Mesothelial cell of epicardium (in vitro differentiated cells): ENCODE measurements at places on chromosomes 3 and 15. TPM values are rescaled to one million over a fixed set of nuclear protein-coding genes. Genes with fewer than 3 reads are reported as not detected.

GRCh38 chr15:34154725-34155204, 52.9 kb downstream of the PGBD4 start:
- no peaks in the 10 kb centered on the region for H3K4me1 ChIP-seq
- DNase-seq = no peak
- H3K4me3 ChIP-seq = no peak overlapping the region
- H3K27me3 ChIP-seq = no peaks in the 10 kb centered on the region
- peaks cover 76% of the 10 kb centered on the region for H3K36me3 ChIP-seq

SPTBN5 gene
- total RNA-seq = 2.1 to 2.7 TPM (median 2.3 TPM) in 3 replicates

DNA sequence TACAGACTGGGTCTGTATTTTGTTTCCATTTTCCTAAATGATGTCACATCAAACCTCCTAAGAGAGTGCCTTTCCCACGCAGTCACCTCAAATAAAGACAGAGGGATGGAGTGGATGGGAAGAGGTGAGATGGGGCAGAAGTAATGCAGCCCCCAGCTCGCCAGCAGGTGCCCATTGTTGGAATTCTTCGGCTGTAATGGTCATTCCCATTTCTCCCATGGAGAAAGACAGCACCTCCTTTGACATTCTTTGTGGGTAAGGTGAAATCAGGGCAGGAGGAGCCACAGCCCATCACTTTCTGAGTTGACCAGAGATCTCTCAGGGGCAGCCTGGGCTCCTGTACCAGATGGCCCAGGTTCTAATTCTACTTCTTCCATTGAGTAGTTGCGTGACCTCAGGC, 84.4 kb upstream of the NR2F2 start:
- H3K27ac ChIP-seq = no peak overlapping the region
- no peak for DNase-seq
- H3K4me1 ChIP-seq = peaks cover 3% of the 10 kb centered on the region
- H3K36me3 ChIP-seq = peaks cover 39% of the 10 kb centered on the region

VPS13C gene
- total RNA-seq = 42.8 to 44.9 TPM (median 44.7 TPM) in 3 replicates

GRCh38 chr3:112781599-112781998, 65.1 kb downstream of the CD200R1L start:
- no peak overlapping the region for H3K27ac ChIP-seq
- H3K4me3 ChIP-seq = no peak overlapping the region
- peaks cover 36% of the 10 kb centered on the region for H3K4me1 ChIP-seq
- no peaks in the 10 kb centered on the region for H3K36me3 ChIP-seq
- no peak for DNase-seq

DNAJB11 gene
- 52.1 to 55.2 TPM (median 55.2 TPM) in 3 replicates for total RNA-seq

TGM5 gene
- not detected in 3 replicates for total RNA-seq

DNA sequence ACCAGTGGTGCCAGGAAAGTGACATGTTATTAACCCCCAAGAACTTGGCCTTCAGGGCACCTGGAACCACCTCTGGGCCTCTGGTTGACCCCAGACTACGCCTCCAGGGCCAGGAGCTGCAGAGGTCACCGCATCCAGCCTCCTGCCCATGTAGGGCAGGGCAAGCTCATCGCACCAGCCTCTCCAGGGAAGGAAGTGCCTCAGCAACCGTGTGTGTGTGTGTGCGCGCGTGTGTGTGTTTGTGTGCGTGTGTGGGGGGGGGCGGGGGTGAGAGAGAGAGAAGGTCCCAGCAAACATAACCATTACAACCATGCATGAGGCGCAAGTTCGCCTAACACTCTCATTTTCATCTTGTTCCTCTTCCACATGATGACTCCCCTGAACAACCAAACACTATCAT, 31.8 kb downstream of the RAB6B start:
- H3K36me3 ChIP-seq = no peaks in the 10 kb centered on the region
- no peak for DNase-seq
- H3K4me3 ChIP-seq = no peak overlapping the region
